ENCODE measurements at places on chromosomes 16 and 17. TPM values are rescaled to one million over a fixed set of nuclear protein-coding genes. Genes with fewer than 3 reads are reported as not detected.
A peak's percentile ranks its signal among the peaks of the same experiment; 100 is the strongest.

Gene CIAO2B
- 22.8 TPM for total RNA-seq

Gene PPP1R27
- total RNA-seq = not detected

Gene IL17C
- not detected for total RNA-seq

Gene TMEM97
- 41.9 TPM for total RNA-seq

Gene ZNF19
- 5.5 TPM for total RNA-seq

Gene CDH8
- total RNA-seq = not detected

GRCh38 chr16:87309620-87310525 is 7.3 kb downstream of the C16orf95 start:
- H3K4me3 ChIP-seq = no peak overlapping the region
- no peaks in the 10 kb centered on the region for H3K36me3 ChIP-seq
- no peaks in the 10 kb centered on the region for H3K27me3 ChIP-seq
- H3K4me1 ChIP-seq = no peaks in the 10 kb centered on the region
- DNase-seq = no peak
- H3K27ac ChIP-seq = no peak overlapping the region

GRCh38 chr16:23784811-23785447 is 30.1 kb downstream of the CHP2 start:
- H3K4me3 ChIP-seq = no peak overlapping the region
- H3K27me3 ChIP-seq = no peaks in the 10 kb centered on the region
- no peaks in the 10 kb centered on the region for H3K36me3 ChIP-seq
- H3K27ac ChIP-seq = no peak overlapping the region
- H3K4me1 ChIP-seq = peaks cover 3% of the 10 kb centered on the region

DNA sequence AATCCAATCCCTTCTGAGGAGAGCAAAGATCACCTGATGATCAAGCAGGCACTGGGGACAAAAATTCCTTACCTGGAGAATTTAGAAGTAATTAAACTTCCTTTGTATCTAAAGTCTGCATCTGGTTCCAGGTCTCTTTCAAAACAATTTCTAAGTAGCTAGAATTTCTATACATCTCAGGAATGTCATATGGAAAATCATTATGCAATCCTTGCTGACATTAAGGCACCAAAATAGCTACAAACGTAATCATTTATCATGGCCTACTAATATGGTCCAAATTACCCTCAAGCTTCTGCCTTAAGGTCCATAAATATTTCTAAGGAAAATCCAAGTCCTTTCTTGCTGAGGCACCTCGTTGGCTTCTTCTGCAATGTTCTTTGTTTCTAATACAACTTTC is 32.9 kb upstream of the YPEL2 start:
- no peak overlapping the region for H3K4me3 ChIP-seq
- peaks cover 18% of the 10 kb centered on the region for H3K4me1 ChIP-seq
- no peaks in the 10 kb centered on the region for H3K36me3 ChIP-seq
- DNase-seq = no peak

GRCh38 chr17:80244871-80245509 is 15.7 kb upstream of the RNF213 start:
- no peak overlapping the region for H3K27ac ChIP-seq
- no peaks in the 10 kb centered on the region for H3K27me3 ChIP-seq
- H3K36me3 ChIP-seq = peaks cover 92% of the 10 kb centered on the region
- H3K4me1 ChIP-seq = no peaks in the 10 kb centered on the region

DNA sequence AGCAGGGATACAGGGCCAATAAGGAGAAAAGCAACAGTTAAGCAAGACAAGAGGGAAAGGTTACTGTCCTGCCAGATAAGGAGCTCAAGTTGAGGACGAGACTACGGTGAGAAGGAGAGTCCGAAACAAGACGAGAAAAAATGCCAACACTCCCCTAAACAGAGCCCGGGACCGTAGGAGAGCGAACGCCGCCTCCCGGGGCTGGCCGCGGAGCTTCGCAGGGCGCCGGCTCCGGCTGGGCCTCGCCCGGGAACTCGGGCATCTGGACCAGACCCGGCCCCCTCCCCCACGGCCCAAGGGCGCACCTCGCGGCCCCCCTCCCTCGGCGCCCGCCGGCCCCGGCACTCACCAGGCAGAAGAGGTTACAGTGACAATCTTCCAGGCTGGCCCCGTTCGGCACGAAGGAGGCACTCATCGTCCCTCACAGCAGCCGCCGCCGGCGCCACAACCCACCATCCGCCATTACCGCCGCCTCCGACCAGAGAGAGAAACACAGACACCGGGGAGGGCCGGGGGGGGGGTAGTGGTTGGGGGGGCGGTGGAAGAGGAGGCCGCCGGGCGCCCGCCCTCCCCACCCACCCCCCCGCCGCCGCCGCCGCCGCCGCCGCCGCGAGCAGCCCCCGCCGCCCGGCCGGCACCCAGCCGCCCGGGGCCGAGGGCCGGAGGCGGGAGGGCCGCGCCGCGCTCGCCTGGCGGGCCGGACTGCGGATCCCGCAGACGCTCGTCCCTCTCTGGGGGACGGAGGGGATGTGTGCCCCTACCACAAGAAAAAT is at the start of gene MED13:
Gene MED13 (minus strand): TSS at position 488 of the 773 bp plus-strand sequence. CDS start 73 bp downstream, at position 415.
- peak; percentile 64 for DNase-seq
- peak within 1 kb of the TSS; percentile 96 for H3K27ac ChIP-seq
- peaks cover 13% of the 10 kb centered on the region for H3K36me3 ChIP-seq

DNA sequence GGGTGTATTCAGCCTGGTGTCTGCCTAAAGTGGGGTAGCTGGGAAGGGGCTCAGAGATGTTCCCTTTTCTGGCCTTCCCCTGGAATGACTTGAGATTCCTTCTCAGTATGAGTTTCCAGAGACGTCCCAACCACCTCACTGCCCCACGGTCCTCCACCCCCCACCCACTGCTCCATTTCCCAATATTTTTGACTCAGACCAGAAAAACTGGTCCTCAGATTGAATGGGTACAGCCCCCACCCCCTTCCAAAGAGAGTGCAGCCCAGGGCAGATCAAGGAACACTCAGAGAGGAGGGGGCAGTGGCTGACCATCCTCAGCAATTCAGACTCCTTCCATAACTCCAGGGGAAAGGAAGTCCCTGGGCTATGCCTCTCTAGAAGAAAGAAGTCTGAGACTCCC is 3.2 kb downstream of the ACLY start:
- H3K27me3 ChIP-seq = no peaks in the 10 kb centered on the region
- no peak for DNase-seq
- peaks cover 56% of the 10 kb centered on the region for H3K4me1 ChIP-seq
- no peak overlapping the region for H3K4me3 ChIP-seq
- H3K36me3 ChIP-seq = peaks cover 29% of the 10 kb centered on the region

GRCh38 chr16:27097800-27098230 is 31.1 kb downstream of the C16orf82 start:
- H3K4me1 ChIP-seq = no peaks in the 10 kb centered on the region
- no peaks in the 10 kb centered on the region for H3K27me3 ChIP-seq
- DNase-seq = peak; percentile 46
- no peaks in the 10 kb centered on the region for H3K36me3 ChIP-seq
- H3K27ac ChIP-seq = no peak overlapping the region

GRCh38 chr16:84821728-84822689 is 2.2 kb downstream of the CRISPLD2 start:
- peaks cover 5% of the 10 kb centered on the region for H3K27me3 ChIP-seq
- no peaks in the 10 kb centered on the region for H3K36me3 ChIP-seq
- peak overlapping the region; percentile 79 for H3K27ac ChIP-seq
- no peak for DNase-seq

DNA sequence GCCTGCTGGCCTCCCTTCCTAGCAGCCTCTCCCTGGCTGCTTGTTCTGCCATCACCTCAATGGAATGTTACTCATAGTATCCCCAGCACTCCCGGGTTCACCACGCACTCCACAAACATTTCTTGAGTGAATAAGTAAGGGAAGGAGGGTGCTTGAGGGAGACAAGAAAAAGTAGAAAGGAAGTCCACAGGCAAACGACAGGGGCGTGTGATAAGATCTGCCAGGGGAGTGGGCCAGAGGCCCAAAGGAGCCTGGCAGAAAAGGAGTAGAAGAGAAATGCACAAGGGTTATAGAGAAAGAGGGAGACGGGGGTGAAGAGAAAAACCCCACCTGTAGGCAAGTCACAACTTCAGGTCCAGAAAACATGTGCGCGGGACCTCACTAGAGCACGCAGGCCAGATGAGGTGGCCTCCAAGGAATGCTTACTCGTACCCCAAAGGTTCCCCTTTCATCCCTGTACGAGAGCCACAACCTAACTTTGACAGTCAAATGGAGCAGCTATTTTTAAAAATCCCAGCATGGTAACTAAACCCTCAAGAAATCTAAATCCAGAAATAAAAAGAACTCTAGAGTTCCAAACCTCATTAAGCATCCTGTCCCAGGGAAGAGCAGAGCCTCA is 6.6 kb downstream of the ZDHHC7 start:
- H3K36me3 ChIP-seq = peaks cover 4% of the 10 kb centered on the region
- no peaks in the 10 kb centered on the region for H3K27me3 ChIP-seq
- H3K27ac ChIP-seq = peak overlapping the region; percentile 82
- DNase-seq = peak; percentile 56
- H3K4me1 ChIP-seq = peaks cover 97% of the 10 kb centered on the region

DNA sequence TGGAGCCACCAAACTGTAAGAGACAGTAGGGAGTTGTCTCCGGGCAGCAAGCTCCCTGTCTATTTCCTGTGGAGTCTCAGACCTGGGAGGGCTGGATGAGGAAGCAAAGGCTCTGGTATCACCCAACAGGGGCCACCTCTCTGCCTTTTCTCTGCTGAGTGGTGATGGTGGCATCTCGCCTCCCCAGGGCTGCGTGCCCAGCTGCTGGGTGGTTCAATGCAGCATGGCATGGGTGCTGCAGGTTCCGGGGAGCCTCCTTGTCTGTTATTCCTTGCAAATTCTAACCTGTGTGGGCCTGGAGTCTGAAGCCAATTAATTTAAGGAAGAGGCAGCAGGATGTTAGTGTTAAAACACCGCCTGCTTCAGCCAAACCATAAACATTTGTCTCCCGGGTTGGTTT is 78.2 kb downstream of the CCDC182 start:
- no peaks in the 10 kb centered on the region for H3K36me3 ChIP-seq
- peaks cover 7% of the 10 kb centered on the region for H3K4me1 ChIP-seq
- H3K27me3 ChIP-seq = no peaks in the 10 kb centered on the region
- H3K4me3 ChIP-seq = no peak overlapping the region
- no peak for DNase-seq
- no peak overlapping the region for H3K27ac ChIP-seq

DNA sequence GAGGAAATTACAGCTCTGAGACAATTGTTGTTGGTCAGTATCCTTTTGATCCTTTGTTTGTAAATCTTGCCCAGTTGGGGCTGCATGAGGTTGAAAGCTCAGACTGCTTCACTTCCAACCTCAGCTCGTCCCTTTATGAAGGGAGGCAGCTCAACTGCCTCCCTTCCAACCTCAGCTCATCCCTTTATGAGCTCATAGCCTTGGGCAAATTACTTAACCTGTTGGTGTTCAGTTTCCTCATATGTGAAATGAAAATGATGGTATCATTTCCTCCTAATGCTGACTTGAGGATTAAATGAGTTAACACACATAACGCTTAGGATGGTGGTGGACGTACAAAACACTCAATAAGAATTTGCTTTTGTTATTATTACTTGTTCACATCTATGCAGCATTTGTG is 265.1 kb downstream of the CDH13 start:
- H3K36me3 ChIP-seq = no peaks in the 10 kb centered on the region
- no peak for DNase-seq
- H3K27me3 ChIP-seq = no peaks in the 10 kb centered on the region
- H3K4me1 ChIP-seq = peaks cover 14% of the 10 kb centered on the region

DNA sequence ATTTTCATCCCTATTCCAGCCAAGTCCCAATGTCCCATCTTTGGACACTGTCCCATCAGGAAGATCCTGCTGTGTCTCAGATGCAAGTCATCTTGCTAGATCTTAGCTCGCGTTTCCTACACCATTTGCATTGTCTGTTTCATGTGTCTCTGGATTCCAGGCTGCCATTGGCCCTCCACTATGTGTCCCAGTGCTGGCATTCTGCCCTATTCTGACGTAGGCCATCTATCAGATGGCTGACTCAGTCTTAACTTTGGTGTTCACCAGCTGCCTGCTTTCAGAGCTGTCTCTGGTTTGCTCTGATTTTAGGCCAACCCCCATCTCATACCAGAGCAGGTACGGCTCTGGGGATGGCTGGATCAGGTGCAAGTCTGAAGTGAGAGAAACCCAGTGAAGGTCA is 300.9 kb upstream of the ASIC2 start:
- no peaks in the 10 kb centered on the region for H3K4me1 ChIP-seq
- H3K36me3 ChIP-seq = no peaks in the 10 kb centered on the region
- H3K27me3 ChIP-seq = peaks cover 13% of the 10 kb centered on the region
